ENCODE measurements at places on chromosomes 3 and 15.

GRCh38 chr3:126170073-126170777 lies 10.2 kb downstream of the ALDH1L1 start:
- no peak for DNase-seq

GRCh38 chr3:162738784-162739183 lies 1242.2 kb downstream of the OTOL1 start:
- no peak for DNase-seq

GRCh38 chr3:101876142-101876541 lies 26.8 kb downstream of the NFKBIZ start:
- no peak for DNase-seq

GRCh38 chr3:164683489-164683888 lies 394.8 kb downstream of the SI start:
- DNase-seq: no peak

DNA sequence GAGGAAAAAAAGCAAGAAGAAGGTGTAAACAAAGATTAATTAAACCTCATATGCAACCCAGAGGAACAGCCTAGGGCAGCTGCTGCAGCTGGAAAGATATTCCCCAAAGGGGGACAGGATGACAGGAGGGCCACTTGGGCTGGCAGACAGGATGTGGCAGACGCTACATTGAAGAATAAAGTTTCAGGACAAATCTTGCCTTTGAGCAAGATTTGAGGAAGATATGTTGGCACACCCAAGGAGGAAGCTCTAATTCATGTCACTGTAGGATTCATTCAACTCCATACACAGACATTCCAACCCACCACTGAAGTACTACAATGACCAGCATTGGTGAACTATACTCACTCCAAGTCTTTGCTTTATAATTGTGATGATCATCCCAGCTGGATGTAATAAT lies 504.0 kb downstream of the SHQ1 start:
- DNase-seq: no peak

- no peak for DNase-seq
Measured at GRCh38 chr3:29072611-29073010, 208.3 kb upstream of the RBMS3 start.

- DNase-seq: no peak
Measured at GRCh38 chr15:98443526-98443925, 204.8 kb upstream of the IGF1R start.

DNA sequence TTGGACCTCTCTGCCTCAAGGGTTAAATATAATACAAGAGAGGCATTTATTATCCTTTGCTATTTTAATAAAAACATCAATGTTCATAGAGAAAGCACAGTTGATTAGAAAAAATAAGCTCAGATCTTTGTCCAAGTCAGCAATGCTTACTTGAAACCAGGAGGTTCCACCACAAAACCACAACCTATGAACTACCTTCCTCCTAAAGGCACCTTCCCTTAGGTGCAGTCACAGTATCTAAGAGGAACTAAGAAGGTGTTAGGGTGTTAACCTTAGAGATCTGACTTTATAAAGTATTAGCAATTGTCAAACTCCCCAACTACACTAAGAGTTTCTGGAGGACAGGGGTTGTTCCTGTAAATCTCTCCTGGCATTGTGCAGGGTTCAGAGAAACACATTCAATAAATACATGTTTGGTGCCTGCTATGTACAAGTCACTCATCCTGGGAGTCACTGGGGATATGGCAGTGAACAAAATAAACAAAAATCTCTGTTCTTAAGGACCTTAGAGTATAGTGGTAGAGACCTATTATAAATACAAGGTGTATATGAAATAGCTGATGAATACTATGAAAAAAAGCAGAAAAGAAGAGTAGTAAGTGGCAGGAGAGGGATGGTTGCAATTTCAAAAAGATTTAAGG lies 208.6 kb downstream of the NFKBIZ start:
- no peak for DNase-seq

GRCh38 chr3:18355832-18356231 lies 69.3 kb downstream of the SATB1 start:
- no peak for DNase-seq

GRCh38 chr3:141291559-141292355 lies 60.1 kb downstream of the PXYLP1 start:
- DNase-seq: no peak

DNA sequence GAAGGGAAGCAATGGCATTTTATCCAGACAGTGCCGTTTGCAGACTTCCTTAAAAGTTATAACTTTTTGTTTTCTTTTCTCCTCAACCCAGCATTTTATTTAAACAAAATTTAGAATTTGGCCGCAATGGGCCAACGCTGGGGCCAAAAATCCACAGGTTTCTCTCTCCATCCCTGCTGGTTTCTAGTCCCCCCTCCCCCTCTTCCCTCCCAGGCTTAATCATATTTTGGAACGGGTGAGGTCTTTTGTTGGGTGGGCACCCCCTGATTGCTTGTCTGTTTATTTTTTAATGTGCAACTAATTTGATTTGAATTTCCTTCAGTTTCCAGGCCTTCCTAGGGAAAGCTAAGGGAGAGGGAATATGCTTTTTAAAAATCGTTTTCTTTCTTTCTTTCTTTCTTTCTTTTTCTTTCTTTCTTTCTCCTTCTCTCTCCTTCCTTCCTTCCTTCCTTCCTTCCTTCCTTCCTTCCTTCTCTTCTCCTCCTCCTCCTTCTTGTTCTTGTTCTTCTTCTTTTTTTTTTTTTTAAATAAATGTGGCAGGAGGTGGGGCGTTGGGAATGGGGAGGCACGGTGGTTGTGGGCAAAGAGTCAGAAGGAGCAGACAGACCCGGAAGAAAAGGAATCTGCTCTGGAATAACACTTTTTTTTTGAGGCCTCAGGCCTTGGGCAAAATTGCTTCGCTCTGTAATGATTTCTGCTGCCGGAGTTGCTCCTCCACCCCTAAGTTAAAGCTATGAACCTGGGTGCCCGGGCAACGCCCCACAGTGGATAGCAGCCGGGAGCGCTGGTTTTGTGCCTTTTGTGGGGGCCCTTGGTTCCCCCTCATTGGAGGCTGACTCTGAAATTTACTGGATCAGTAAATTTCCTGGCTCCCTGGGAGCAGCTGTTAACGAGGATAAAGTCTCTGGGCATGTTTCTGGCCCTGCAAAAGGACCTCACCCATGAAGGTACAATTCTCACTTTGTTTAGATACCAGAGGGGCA lies 1.9 kb downstream of the FNDC3B start:
- DNase-seq: no peak

DNA sequence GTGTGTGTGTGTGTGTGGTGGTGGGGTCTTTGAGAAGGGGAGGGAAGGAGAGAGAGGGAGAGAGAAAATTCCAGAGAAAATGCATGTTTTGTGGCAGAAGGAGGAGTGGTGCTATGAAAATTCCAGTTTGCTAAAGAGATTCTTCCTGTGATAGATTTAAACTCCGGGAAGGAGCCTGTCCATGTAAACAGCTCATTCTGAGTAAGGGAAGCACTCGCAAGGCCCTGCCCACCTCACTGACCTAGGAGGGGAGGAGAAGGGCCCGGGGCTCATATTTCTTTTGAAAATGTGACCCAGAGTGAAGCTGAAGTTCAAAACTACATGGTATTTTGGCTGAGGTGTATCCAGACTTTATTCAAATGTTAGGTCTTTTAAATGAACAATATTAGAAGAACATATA lies 41.3 kb downstream of the ADAMTSL3 start:
- DNase-seq: no peak

DNA sequence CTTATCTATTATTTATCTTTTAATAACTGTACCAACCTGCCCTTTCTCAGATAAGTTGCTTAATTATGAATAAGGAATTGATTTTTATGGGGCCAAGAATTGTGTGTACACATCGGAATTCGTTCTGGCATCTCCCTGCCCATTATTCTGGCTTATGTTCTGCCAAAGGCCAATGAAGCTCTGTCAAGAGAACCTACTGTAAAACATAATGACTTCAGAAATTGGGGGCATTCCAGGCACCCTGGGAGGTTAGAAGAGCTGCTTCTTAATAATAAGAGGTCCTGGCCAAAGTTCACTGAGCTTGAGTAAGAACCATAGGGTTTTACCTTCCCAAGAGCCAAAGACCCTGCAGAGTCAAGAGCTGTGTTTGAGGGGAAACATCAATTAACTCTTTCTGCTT lies 261.7 kb downstream of the SLC9A9 start:
- no peak for DNase-seq

- DNase-seq: no peak
Measured at GRCh38 chr3:67866571-67866970, 212.2 kb upstream of the SUCLG2 start.

GRCh38 chr3:108473711-108474110 lies 36.7 kb downstream of the MYH15 start:
- no peak for DNase-seq

DNA sequence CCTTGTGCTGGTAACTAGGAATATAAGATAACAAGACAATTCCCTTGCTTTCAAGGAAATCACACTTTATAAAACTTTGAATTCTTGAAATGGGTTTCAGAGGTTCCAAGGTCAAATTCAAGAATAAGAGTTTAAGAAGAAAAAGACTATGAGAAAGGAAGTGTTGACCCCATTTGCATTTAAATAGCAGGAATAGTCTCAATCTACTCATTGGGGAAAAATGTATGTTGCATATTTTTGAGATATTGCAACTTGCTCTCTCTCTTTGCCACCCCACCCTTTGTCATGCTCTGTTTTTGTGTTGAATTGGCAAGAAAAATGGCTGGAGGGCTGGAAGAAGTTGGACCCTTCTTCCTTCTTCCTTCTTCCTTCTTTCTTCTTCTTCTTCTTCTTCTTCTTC lies 699.2 kb downstream of the TUSC7 start:
- DNase-seq: no peak

DNA sequence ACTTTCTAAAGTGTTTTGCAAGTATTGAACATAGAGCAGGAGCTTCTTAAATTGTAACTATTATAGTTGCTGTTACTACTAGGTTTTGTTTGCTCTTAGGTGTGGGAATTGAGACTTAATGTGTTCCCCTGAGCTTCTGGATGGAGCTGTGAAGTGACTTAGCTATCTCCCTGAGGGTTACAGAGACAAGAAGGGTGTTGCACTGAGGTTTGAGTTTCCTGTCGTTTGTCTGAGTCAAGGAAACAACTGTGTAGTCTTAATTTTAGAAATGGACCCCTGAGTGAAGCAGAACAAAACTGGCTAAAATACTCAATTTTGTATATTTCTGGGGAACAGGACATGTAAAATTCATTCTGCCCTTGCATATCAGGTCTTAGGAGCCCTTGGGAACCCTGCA lies 20.4 kb downstream of the TTC21A start:
- no peak for DNase-seq

DNA sequence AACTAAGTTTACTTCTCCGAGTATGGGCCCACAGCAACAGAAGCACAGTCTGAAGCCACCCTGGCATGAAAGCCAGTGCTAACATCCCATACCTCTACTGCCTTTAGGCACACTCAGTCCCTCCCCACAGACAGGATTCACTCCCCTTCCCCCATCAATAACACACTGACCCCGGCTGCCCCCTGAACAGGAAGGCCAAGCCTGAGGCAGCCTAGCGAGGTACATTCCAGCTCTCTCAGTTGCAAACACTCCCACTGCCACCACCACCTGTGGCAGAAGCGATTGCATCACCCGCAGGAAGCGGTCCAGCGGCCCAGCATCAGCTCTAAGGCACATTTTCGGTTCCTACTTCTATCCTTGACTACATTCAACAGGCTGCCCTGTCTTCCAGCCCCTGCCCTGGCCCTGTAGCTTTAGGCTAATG lies 7.0 kb upstream of the BMF start:
- DNase-seq: no peak

GRCh38 chr15:59918994-59919951 lies 84.8 kb upstream of the FOXB1 start:
- no peak for DNase-seq

GRCh38 chr3:134901461-134901860 lies 106.4 kb downstream of the EPHB1 start:
- DNase-seq: no peak

DNA sequence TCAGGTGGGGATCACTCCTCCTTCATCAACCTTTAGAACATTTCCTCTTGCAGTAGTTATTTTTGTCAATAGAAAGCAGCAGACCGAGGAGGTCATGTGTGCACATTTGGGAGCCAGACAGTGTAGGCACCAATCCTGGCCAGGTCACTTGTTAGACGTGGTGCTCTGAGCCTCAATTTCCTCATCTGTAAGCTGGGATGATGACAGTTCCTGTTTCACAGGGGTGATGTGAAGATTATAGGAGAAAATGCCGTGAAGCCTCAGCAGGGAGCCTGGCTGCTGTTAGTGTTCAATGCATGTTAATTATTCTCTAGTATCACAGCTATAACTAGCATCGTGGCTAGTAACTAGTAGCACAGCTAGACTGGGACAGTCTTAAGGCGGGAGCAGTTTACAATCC lies 64.7 kb downstream of the ATP2B2 start:
- DNase-seq: no peak

DNA sequence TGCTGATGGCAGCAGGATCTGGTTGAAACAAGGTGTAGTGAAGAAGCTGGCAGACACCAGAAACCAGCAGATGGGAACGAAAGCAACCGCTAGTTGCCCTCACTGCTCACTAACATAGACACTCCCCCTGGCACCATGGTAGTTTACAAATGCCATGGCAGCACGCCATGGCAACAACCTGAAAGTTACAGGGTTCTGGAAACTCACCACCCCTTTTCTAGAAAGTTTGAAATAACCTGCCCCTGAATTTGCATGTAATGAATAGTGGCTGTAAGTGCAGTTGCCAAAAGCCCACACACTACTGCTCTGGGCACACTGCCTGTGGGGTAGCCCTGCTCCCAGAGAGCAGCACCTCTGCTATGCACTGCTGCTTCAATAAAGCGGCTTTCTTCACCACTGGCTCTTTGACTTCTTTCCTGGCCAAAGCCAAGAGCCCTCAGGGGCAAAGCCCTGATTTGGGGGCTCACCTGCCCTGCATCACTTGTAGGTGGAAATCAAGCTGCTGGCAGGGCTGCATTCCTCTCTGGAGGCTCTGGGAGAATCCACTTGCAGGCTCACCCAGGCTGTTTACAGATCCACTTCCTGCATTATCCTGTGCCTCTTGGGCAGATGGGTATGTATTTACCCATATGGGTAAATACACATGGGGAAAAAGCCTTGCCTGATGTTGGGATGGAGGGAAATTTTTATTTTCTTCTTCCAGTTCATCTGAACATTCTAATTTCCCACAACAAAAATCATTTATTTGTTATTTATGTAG lies 2.0 kb upstream of the GP9 start:
- no peak for DNase-seq

DNA sequence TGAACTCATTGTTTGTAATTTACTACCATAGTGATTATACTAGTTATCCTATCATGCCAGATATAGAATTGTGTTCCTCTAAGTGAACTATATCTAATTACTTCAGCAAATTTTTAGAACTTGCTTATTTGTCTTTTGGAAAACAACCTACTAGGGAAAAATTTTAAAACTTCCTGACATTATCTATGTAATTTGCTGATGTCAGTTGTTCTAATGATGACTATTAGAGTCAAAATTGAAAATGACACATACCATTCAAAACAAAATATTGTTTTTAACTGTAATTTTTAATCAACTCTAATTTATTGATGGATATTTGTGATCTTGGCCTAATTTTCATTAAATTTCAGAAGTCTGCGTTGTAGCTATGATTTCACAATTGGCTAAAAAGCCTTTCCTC lies 106.7 kb upstream of the ROBO2 start:
- DNase-seq: no peak
